A549 (cell line): ENCODE measurements at places on chromosomes 1 and 21. TPM values are rescaled to one million over a fixed set of nuclear protein-coding genes. Genes with fewer than 3 reads are reported as not detected.

LMX1A gene
- not detected in 3 replicates for polyA plus RNA-seq

DNAJC28 gene
- polyA plus RNA-seq, result 0.51 to 1.0 TPM (median 0.75 TPM) in 3 replicates

PTPN7 gene
- polyA plus RNA-seq, result not detected in 3 replicates

ACKR1 gene
- polyA plus RNA-seq, result not detected in 3 replicates

EPHA2 gene
- 87.1 to 93.8 TPM (median 93.2 TPM) in 3 replicates for polyA plus RNA-seq

KDF1 gene
- polyA plus RNA-seq, result not detected in 3 replicates

SPRR2B gene
- polyA plus RNA-seq, result not detected in 3 replicates

CFHR2 gene
- not detected in 3 replicates for polyA plus RNA-seq

NIBAN1 gene
- 0.33 to 0.67 TPM (median 0.35 TPM) in 3 replicates for polyA plus RNA-seq

OLFML3 gene
- polyA plus RNA-seq, result 6.6 to 9.3 TPM (median 8.0 TPM) in 3 replicates

PLA2G2C gene
- not detected in 3 replicates for polyA plus RNA-seq

KRTAP7-1 gene
- polyA plus RNA-seq, result not detected in 3 replicates

PTPRU gene
- polyA plus RNA-seq, result 5.6 to 6.1 TPM (median 5.9 TPM) in 3 replicates

FCRLB gene
- polyA plus RNA-seq, result 0.48 to 0.62 TPM (median 0.54 TPM) in 3 replicates

PRRC2C gene
- polyA plus RNA-seq, result 50.3 to 61.6 TPM (median 55.4 TPM) in 3 replicates

LCE1A gene
- not detected in 3 replicates for polyA plus RNA-seq

KLHDC9 gene
- polyA plus RNA-seq, result 0.93 to 2.0 TPM (median 1.2 TPM) in 3 replicates

IER5 gene
- 40.2 to 43.4 TPM (median 40.5 TPM) in 3 replicates for polyA plus RNA-seq

LRRC71 gene
- polyA plus RNA-seq, result 0.10 to 0.33 TPM (median 0.14 TPM) in 3 replicates

PDPN gene
- polyA plus RNA-seq, result not detected in 3 replicates

RORC gene
- polyA plus RNA-seq, result 0.06 TPM in 1 of 3 replicates, not detected in the others

CYP4B1 gene
- not detected in 3 replicates for polyA plus RNA-seq

LCE6A gene
- not detected in 3 replicates for polyA plus RNA-seq

AMY2A gene
- polyA plus RNA-seq, result not detected in 3 replicates

CD84 gene
- polyA plus RNA-seq, result not detected in 3 replicates

ZZZ3 gene
- polyA plus RNA-seq, result 20.7 to 25.6 TPM (median 22.7 TPM) in 3 replicates

HENMT1 gene
- polyA plus RNA-seq, result 6.8 to 10.3 TPM (median 8.1 TPM) in 3 replicates

ADAM30 gene
- polyA plus RNA-seq, result not detected in 3 replicates

PRAMEF1 gene
- polyA plus RNA-seq, result not detected in 3 replicates

MX2 gene
- polyA plus RNA-seq, result 0.05 TPM in 1 of 3 replicates, not detected in the others

CHIA gene
- polyA plus RNA-seq, result not detected in 3 replicates

SLAMF9 gene
- polyA plus RNA-seq, result 0.16 to 0.28 TPM (median 0.22 TPM) in 3 replicates
